Thyroid gland (tissue), 4 donors: ENCODE measurements at places on chromosomes 5 and 9. TPM values are rescaled to one million over a fixed set of nuclear protein-coding genes. Genes with fewer than 3 reads are reported as not detected.

DNA sequence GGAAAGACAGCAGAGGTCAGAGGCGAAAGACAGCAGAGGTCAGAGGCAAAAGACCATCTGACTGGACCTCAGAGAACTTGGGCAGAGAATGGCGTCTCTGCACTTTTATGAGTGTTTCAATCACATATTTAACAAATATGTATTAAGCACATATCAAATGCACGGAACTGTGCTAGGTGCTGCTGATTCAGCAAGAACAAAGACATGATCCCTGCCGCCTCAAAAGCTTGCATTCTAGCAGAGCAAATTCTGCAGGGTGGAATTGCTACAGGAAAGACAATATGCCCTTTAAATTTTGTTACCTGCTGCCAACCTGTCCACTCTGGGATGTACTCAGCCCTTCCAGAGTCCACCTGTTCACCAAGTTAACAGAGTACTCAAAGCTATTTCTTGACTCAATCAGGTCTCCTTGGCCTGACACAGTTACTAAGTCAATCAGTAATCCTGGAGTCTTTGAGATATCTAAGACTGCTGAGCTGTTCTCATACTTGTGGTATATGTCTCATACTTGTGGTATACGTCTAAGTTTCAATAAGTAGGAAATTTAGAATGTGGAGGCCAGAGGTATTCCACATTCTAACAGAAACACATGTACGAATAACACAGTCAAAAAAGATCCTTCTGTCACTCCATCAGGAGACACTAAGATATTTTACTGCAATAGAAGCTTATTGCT, 131.8 kb downstream of the GNAQ start:
- DNase-seq, result no peak
- no peaks in the 10 kb centered on the region for H3K36me3 ChIP-seq
- H3K4me1 ChIP-seq, result peaks cover 14% of the 10 kb centered on the region

- no peak overlapping the region for H3K4me3 ChIP-seq
- H3K4me1 ChIP-seq, result no peaks in the 10 kb centered on the region
- H3K27me3 ChIP-seq, result no peaks in the 10 kb centered on the region
- H3K36me3 ChIP-seq, result peaks cover 40% of the 10 kb centered on the region
Measured at GRCh38 chr5:10401498-10401897, 40.2 kb upstream of the ROPN1L start.

DNA sequence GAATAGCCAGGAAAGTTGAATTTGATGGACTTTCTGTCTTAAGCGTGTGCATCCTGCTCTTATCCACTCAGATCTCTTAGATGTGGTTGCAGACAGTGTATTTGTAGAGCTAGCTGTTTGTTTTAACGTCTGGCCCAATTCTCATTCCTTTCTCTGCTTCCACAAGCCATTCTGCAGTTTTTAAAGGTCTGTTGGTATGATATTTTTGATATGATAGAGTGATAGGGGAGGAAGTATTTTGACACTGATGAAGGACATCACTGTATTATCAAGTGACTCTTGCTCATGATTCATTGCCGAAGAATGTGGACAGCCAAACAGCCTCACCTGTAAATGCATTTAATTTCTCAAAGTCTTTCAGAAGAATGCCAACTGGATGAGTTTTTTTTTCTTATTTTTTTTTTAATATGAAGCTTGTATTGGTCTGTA, 4.5 kb downstream of the TJP2 start:
- H3K27me3 ChIP-seq, result no peaks in the 10 kb centered on the region
- DNase-seq, result no peak
- H3K4me3 ChIP-seq, result no peak overlapping the region
- H3K36me3 ChIP-seq, result no peaks in the 10 kb centered on the region
- peaks cover 52% of the 10 kb centered on the region for H3K4me1 ChIP-seq

GRCh38 chr5:86320266-86320665, 297.5 kb upstream of the COX7C start:
- no peak overlapping the region for H3K4me3 ChIP-seq
- no peak overlapping the region for H3K27ac ChIP-seq
- no peaks in the 10 kb centered on the region for H3K36me3 ChIP-seq

DNA sequence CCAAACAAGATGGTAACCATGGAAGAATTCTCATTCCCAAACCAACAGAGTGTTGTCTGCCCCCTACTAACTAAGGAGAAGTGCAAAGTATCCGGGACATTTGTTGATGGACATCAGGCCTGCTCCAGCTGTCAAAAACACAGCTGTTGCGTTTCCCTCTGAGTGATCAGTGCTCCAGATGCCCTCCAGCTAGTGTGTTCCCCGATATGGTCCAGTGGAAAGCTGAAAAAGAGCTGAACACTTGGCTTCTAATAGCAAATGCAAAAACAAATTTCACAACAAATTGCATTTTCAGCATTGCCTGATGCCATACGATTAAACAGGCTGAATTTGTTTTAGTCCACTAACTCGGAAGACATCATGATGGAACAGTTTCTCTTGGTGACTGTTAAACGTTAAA, 1398.7 kb downstream of the PTPRD start:
- H3K4me1 ChIP-seq, result no peaks in the 10 kb centered on the region
- H3K27me3 ChIP-seq, result no peaks in the 10 kb centered on the region
- H3K27ac ChIP-seq, result no peak overlapping the region
- no peak overlapping the region for H3K4me3 ChIP-seq

DNA sequence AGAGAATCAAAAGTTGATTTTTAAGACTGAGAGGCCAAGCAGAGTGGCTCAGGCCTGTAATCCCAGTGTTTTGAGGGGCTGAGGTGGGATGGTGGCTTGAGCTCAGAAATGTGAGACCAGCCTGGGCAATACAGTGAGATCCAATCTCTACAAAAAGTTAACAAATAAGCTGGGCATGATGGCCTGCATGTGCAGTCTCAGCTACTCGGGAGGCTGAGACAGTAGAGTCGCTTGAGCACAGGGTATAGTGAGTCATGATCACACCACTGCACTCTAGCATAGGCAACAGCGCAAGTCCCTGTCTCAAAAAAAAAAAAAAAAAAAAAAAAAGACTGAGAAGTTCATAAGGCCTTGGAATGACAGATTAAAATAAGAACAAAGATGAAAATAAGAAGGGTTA, 177.2 kb downstream of the TMEM232 start:
- H3K27me3 ChIP-seq, result no peaks in the 10 kb centered on the region
- H3K4me3 ChIP-seq, result no peak overlapping the region
- H3K27ac ChIP-seq, result no peak overlapping the region
- no peak for DNase-seq

DNA sequence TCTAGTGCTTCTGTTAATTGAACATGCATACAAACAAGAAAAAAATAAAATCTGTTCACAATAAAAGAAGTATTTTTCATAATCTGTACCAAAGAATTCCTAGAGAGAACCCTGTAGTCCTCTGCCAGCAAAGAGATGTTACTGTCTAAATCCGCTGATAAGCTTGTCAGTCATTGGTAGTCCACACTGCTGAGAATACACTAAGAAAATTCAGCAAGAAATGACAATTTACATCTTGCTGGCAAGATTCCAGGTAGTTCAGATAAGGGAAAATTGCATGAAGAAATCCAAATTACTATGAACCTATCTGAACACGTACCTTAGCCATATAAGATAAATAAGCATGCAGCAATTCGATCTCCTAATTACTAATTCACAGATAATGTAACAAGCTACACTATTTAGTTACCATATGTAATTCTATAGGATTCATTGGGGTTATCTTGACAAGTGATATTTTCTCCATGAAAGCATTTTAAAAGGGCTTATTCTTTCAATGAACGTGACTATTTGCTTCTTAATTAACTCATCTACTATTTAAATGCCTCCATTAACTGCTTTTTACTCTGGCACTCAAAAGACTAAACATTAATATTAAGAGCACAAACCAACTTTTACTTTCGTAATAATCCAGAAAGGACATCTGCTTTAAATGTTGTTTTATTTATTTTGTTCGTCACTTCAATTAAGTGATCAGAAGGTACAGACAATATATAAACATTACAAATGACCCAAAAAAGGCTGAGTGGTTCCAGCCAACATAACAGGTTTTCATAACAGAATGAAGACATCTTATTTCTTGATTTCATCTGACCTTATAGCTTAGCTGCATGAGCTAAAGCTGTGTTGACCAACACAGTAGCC, 9.7 kb downstream of the MPDZ start:
- H3K4me3 ChIP-seq, result no peak overlapping the region
- peaks cover 15% of the 10 kb centered on the region for H3K4me1 ChIP-seq
- H3K27ac ChIP-seq, result no peak overlapping the region
- H3K27me3 ChIP-seq, result no peaks in the 10 kb centered on the region
- no peak for DNase-seq
- no peaks in the 10 kb centered on the region for H3K36me3 ChIP-seq

DNA sequence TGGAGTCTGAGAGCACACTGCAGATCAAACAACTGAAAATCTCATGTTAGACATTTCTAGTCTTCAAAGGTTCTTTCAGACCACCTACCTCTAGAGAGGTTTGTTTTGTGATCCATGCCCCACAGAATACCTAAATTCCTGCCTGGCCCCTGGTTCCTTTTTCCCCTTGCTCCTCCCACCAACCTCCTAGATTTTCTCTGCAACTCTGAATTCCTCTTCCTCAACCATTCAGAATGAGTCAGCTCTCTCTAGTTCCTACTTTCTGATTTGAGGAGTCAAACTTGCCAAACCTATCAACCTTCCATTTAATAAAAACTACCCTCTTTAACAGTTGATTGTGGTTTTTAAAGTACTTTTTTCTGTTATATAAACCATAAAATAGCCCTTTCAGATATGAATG, 83.2 kb upstream of the ZNF462 start:
- DNase-seq, result no peak
- no peaks in the 10 kb centered on the region for H3K36me3 ChIP-seq
- H3K27ac ChIP-seq, result no peak overlapping the region
- no peak overlapping the region for H3K4me3 ChIP-seq
- no peaks in the 10 kb centered on the region for H3K4me1 ChIP-seq
- H3K27me3 ChIP-seq, result no peaks in the 10 kb centered on the region

DNA sequence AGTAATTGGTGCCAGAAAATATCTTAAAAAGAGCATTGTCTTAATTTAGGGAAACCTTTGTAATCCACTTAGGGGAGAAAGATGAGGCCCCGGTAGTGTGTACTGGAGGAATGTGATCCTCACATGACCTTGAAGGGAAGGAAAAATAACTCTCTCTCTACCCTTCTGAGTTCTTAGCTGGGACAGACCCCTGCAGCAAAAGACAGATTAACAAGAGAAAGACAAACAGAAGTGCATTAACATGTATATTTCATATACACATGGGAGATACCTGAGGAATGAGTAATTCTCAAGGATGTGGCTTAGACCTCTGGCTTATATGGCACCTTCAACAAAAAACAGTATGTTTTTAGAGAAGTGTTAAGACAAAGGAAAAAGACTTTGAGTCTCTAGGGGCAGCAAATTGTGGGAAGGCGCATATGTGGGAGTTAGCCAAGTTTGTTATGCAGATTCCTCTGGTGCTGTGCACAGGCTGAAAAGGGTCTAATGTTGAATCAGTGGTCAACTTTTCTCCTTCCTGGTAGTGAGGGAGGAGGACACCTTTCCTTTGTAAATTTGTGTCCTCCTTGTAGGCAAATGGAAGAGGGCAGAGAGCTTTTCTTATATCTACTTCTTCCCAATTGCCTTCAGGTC, 138.8 kb downstream of the LRRC70 start:
- no peak overlapping the region for H3K27ac ChIP-seq
- no peaks in the 10 kb centered on the region for H3K36me3 ChIP-seq
- H3K27me3 ChIP-seq, result no peaks in the 10 kb centered on the region
- H3K4me1 ChIP-seq, result no peaks in the 10 kb centered on the region
- no peak overlapping the region for H3K4me3 ChIP-seq
- no peak for DNase-seq

- H3K36me3 ChIP-seq, result peaks cover 4% of the 10 kb centered on the region
- H3K27ac ChIP-seq, result peak overlapping the region; percentile 47
- peaks cover 14% of the 10 kb centered on the region for H3K4me1 ChIP-seq
- H3K4me3 ChIP-seq, result no peak overlapping the region
- H3K27me3 ChIP-seq, result no peaks in the 10 kb centered on the region
- DNase-seq, result peak; percentile 57
Measured at GRCh38 chr9:126885131-126885641, 24.7 kb downstream of the ZBTB34 start.

DNA sequence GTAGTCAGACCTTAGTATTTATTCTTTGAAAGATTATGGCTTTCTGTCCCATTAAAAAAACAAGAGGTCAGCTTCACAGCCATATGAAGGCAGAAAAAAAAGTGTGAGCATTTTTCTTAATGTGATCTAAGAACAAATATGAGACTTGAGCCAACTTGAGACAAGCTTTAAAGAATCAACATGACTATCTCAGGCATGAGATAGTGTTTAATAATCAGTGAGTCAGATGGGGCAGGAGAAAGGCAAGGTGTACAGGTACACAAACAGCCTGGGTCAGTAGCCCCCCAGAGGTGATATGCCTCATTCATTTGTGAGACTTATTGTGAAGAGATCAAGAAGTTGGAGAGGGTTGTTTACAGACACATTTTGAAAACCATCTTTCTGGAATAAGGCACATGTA, 83.6 kb downstream of the GDNF start:
- no peaks in the 10 kb centered on the region for H3K36me3 ChIP-seq
- H3K27ac ChIP-seq, result no peak overlapping the region
- H3K4me1 ChIP-seq, result no peaks in the 10 kb centered on the region

DNA sequence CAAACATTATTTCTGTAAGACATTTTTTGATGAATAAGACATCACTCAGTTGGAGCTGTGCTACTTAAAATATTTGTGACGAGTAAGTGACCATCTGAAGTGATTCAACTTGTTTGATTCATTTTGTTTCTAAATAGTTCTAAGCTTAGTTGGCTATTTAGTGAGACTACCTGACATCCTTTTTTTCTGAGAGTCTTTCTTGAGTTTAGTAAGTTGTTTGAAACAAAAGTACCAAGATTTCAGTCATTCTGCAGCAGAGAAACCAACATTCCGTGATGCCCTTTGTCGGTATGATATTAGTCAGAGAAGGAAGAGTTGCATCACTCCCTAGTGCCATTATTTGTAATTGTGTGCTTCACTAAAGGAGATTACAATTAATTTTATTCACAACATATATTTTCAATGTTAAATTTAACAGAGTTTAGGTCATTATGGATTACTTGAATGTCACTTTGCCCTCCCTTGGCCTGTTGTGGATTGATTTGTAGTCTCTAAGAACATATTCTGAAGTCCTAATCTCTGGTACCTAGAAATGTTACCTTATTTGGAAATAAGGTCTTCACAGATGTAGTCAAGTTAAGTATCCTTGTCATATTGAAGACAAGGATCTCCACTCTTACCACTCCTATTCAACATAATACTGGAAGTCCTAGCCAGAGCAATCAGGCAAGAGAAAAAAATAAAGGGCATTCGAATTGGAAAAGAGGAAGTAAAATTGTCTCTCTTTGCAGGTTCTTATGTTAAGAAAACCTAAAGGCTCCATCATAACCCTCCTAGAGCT, 212.2 kb downstream of the PCSK1 start:
- no peak for DNase-seq
- no peaks in the 10 kb centered on the region for H3K4me1 ChIP-seq
- H3K27ac ChIP-seq, result no peak overlapping the region

GRCh38 chr5:155826611-155827507, 500.1 kb upstream of the SGCD start:
- no peaks in the 10 kb centered on the region for H3K4me1 ChIP-seq
- H3K27ac ChIP-seq, result no peak overlapping the region
- H3K4me3 ChIP-seq, result no peak overlapping the region
- no peak for DNase-seq
- H3K27me3 ChIP-seq, result no peaks in the 10 kb centered on the region

- H3K27ac ChIP-seq, result no peak overlapping the region
- no peak for DNase-seq
- H3K4me1 ChIP-seq, result no peaks in the 10 kb centered on the region
- H3K4me3 ChIP-seq, result no peak overlapping the region
Measured at GRCh38 chr9:31536471-31536870, 848.0 kb upstream of the ACO1 start.

Gene TBC1D2
- total RNA-seq, result 20.8 TPM

Gene RORB
- total RNA-seq, result 1.7 TPM

Gene SLC34A3
- not detected for total RNA-seq

Gene SLC2A6
- 1.1 TPM for total RNA-seq

Gene PHAX
- total RNA-seq, result 38.1 TPM

Gene DOCK2
- total RNA-seq, result 5.0 TPM

Gene GCNT4
- total RNA-seq, result 1.8 TPM

Gene SPATA31A5
- total RNA-seq, result not detected

Gene PPP2R2B
- 3.2 TPM for total RNA-seq

Gene GRIA1
- 2.6 TPM for total RNA-seq
